Stimulated activated CD4-positive, alpha-beta T cell treated with anti-CD3 and anti-CD28 coated beads, TNF-alpha, amount 100 ng/mL, for 48 hours (primary cell): ENCODE measurements at places on chromosomes 5 and 9.

GRCh38 chr9:78860801-78861475 lies 564.0 kb downstream of the PSAT1 start:
- DNase-seq = no peak

DNA sequence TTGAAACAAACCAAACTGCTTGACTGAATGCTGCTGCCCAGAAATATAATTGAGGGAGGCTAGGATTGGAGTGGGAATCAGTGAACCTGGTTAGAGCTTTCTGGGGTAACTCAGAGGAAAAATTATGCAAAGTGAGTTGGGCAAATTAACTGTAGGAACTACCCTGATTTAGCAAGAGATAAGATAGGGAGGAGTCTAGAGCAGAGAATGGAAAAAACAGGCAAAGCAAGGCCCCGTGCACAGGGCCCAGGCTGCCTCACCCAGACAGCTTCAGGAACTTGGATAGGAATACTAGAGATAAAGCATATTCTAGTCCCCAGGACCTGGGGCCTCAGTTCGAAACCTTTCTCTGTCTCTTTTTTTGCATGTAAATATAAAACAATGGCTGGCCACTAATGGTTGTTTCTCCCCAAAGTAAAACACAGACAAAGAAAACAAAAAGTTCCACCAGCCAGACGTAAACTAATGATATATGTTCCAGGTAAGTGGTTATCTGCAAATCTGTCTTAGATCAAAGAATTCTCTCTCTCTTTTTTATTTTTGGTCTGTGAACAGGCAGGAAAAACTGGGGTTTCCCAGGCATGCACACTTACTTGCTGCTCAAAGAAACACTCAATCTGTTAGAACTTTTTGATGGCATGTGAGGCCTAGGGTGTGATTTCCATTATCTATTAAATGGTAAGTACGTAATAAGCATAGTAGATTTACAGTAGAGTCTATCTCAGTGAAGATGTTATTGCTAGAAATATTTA lies 168.1 kb upstream of the MAP3K1 start:
- no peak for DNase-seq

DNA sequence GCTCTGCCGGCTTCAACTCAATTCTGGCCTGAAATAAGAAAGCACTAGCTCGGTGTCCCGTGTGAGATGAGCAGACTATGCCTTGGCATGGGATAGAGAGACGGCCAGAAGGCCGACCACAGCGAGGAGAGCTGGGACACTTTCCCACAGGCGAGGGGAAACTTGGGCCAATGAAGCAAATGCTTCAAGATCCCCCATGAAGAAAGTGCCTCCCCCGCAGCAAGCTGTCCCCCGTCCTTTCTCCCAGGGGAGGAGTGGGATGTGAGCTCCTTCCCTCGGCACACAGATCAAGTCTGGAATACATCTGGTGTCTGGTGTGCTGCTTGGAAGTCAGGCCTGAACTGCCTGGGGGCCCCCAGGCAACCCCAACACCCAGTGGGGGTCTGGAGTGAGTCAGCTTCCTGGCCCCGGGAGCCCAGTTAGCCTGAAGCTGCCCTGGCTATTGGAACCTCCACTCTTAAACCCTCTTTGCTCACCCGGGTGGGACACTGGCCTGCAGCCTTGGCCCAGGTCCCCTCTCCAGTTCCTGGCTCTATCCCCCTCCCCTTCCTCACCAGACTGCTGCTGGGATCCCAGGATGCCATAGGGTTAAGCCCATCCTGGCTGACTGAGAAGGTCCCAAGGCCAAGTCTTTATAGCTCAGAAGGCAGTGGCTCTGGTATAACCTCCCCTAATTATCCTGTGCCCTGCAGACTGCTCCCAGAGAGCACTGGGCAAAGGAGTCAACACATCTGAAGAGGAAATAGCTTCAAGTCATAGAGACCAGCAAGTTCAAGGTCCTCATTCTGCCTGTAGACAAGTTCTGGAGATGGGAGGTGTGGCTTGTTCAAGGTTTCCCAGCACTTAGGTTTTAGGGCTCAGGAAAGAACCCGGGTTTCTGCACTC lies 205.3 kb downstream of the TTLL11 start:
- no peak for DNase-seq

GRCh38 chr5:73322437-73323076 lies 126.0 kb downstream of the FOXD1 start:
- DNase-seq = no peak

DNA sequence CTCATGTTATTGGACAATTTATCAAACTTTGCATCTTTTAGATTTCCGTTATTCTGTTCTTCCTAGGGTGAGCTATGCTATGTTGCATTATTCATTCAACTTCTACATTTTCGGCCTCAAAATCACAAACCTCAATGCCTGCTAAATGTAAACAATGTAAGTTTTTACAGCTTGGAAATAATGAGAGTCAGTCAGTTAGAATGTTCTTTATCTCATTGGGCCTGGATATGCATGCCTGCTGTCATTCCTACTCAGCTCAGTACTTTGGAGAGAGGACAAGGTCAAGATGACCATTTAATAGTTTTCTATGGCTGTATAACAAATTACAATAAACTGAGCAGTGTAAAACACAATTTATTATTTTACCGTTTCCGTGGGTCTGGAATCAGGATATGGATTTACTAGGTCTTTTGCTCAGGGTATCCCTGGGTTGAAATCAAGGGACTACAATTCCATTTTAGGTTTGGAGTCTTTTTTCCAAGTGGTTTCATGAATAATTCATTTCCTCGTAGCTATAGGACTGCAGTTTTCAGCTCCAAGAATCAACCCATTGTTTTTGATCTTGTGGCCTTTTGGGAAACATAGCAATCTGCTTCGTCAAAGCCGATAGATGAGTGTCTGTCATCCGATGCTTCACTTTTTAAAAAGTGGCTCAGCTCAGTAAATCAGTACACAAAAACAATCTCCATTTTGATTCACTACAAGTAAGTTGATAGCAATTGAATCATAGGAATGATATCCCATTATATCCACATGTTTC lies 1143.2 kb upstream of the CDH6 start:
- DNase-seq = no peak

- no peak for DNase-seq
These were observed 250.5 kb downstream of the KIAA0825 start for GRCh38 chr5:94367900-94368299.

DNA sequence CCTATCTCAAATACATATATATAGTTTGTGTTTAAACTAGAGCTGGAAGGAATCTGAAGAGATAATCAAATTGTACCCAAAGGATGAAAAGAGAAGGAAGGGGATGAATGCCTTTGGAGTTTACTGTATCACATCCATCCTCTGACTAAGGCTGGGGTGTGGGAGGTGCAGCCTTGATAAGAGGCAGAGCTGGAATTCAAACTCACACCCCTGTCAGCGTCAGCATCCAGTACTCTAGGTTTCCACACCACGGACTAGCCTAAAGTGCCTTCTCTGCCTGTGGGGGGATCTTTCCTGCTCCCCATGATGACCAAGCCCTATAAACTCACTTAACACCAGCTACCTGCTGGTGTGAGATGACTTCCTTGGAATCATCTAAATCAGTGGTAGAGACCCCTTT lies 48.1 kb downstream of the EPB41L4B start:
- no peak for DNase-seq

GRCh38 chr5:50967009-50967562 lies 300.6 kb downstream of the PARP8 start:
- DNase-seq = no peak

GRCh38 chr5:168290902-168291341 lies 523 bp upstream of the WWC1 start:
- DNase-seq = no peak

GRCh38 chr9:136029556-136029955 lies 65.5 kb downstream of the NACC2 start:
- DNase-seq = no peak

- no peak for DNase-seq
These were observed 176.7 kb upstream of the PPP2R2B start for GRCh38 chr5:147055089-147055826.

DNA sequence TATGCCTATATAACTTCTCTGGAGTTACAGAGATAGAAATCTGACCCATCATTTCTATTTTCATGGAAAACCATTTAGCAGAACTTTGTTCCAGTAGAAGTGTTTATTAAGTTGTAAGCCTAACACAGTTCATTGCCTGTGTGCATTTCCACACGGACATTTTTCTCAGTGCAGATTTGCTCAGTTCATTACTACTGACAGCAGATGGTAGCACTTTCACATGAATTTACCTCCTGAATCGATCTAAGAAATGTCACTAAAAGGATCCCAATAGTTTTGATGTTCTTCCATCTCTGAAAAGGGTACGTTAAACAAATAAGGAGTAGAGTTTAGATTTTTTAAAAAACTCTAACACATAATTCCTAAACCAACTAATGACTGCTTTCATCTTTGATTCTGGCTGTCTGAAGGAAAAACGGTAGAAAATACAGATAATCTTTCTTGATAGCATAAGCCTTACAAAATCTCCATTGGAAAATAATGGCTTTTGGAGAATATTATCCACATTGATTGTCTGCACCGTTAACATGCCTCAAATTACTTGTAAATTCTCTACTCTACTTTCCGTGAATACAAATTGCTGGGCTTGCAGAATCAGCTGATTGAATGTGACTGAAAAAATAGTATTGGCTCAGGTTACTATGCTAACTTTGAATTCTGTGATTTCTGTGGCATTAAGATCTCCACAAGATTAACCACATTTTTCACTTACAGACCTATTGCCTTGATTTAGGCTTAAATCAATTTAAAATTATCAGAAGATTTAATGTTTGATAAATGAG lies 33.1 kb downstream of the RPS23 start:
- no peak for DNase-seq

GRCh38 chr5:181063514-181063913 lies 23.4 kb downstream of the BTNL9 start:
- no peak for DNase-seq

- no peak for DNase-seq
These were observed 5.9 kb upstream of the ERAP2 start for GRCh38 chr5:96870094-96871026.

GRCh38 chr9:106864373-106865143 lies 1.6 kb downstream of the ZNF462 start:
- no peak for DNase-seq

GRCh38 chr5:120546922-120547321 lies 82.8 kb downstream of the PRR16 start:
- no peak for DNase-seq

DNA sequence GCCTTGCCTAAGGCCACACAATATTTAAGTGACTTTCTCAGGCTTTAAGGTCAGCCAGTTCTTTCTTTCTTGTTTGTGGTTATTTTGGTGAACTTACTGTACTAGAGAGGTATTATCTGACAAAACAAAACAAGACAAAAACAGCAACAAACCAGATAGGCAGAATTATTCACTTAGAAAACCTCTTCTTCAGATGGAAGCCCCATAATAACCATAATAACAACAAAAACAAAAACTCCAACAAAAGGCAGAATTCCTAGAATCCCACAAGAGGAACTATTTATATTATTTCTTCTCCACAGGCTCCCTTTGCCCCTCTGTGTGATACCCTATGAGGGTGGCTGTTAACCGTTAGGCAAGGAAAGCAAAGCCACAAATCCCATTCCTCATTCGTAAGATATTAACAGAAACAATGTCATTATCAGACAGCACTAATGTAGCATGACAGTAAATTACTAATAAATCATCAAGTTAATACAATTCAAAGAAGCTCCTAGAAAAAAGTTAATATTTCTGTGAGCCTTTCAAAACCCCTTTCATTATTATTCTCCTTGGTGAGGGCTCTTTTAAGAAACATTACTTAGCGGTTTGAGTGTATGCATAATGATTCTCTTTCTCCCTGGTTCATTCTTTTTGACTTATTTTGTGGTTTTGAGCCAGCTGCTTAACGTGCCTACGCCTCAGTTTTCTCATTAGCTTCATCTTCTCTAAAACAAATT lies 274.9 kb downstream of the EFNA5 start:
- no peak for DNase-seq

DNA sequence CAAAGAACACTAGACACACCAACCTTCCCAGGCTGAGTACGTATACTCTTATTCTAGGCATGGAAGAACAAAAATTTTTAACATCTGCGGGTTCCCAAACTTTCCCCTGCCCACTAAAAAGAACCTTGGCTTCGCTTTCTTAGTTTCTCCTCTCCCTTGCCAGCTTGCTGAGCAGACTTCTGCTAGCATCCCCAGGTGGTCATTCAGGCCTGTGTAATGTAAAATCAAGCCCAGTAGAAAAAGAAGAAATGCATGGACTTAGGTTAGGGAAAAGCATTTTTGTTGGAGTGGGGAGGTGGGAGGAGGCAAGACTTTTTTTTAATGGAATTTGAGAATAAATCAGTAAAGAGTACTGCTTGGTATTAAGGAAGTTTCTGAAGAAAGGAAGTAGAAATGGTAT lies 331.0 kb upstream of the TLE4 start:
- no peak for DNase-seq
